ENCODE measurements at places on chromosomes 3 and 15.
A peak's percentile ranks its signal among the peaks of the same experiment; 100 is the strongest.

DNA sequence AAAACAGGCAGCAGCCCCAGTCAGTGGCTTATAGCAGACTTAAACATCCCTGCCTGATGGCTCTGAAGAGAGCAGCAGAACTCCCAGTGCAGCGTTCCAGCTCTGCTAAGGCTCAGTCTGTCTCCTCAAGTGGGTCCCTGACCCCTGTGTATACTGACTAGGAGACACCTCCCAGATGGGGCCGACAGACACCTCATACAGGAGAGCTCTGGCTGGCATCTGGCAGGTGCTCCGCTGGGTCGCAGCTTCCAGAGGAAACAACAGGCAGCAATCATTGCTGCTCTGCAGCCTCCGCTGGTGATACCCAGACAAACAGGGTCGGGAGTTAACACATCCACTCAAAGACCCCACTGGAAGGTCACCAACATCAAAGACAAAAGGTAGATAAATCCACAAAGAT is 93.5 kb downstream of the RFX7 start:
- DNase-seq: no peak

- DNase-seq: no peak
Observed at GRCh38 chr3:111197485-111197884, 125.9 kb downstream of the NECTIN3 start.

DNA sequence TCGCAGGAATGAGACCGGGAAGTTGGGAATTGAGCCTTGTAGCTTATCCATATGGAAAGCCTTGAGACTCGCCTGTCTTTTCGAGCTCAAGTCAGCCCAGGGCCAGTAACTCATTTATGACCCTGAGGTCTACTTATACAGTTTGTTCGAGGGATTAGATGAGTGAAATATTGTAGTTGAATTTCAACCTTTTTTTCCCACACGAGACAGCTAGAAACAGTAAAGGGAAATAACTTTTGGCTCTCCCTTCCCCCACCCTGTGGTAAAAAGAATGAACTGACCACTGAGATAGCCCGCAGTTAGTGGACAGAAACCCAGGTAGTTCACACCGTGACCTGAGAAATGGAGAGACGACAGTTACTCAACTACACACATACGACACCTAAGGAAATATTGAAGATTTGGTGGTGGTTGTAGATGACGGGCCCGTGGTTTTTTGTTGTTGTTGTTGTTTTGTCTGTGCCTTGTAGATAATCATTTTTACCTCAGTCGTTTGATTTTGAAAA is 841 bp downstream of the EIF3J start:
- no peak for DNase-seq

- DNase-seq: no peak
Observed at GRCh38 chr3:126202680-126203079, 22.3 kb upstream of the ALDH1L1 start.

GRCh38 chr3:76586471-76586870 is 453.4 kb upstream of the ROBO2 start:
- no peak for DNase-seq

DNA sequence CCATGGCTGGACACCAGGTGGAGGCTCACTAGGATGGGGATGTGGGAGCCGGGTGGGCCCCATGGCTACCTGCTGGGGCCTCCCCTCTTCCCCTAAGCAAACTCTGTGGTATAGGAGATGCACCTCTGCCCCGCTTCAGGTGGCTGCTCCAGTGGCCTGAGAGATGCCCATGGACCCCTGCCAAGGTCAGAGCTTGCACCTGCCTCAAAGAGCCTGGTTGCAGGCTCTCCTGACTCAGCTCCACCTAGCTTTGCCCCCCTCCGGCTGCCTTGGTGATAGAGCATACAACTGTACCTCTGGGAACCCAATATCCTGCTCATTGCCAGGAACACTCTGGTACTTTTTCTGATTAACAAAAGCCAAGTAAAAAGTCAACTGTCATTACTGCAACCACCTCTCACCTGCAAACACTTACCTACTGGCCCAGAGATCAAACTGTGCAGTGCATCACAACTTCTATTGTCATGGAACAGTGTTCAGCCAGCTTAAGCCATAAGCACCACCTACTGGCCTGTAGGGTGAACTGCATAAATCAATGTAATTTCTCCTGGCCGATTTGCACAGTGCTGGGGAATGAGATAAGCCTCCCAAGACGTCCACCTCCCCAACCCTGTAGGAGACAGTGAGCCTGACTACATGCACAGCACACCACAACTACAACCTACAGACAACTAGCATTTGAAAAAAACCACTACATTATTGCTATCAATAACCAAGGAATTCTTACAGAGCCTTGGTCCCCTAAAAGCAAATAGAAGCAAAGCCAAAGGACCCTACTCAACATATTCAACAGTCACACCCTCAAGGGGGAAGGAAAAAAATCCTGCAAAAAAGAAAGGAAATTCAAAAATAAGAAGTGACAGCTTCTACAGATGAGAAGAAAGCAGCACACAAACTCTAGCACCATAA is 352.4 kb upstream of the ARHGEF26 start:
- peak; percentile 7 for DNase-seq

GRCh38 chr3:71805199-71805598 is 20.3 kb upstream of the PROK2 start:
- no peak for DNase-seq

GRCh38 chr3:10575601-10576160 is 70.3 kb upstream of the ATP2B2 start:
- no peak for DNase-seq

DNA sequence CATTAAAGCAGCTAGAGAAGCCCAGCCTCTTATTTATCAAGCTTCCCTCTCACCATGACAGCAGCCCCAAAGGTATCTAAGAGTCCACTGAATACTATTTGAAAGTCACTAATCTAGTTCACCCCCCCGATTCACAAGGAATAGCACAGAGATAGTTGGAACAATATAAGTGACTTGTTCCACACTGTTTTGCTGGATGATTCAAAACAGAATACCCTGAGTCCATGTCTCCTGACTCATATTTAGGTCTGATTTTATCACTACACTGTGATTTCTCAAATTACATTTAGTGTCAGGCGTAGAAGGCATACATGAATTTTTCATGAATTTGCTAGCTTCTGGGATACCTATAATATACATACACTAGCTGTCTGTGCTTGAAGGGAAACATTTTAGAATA is 18.7 kb upstream of the EOGT start:
- DNase-seq: no peak

DNA sequence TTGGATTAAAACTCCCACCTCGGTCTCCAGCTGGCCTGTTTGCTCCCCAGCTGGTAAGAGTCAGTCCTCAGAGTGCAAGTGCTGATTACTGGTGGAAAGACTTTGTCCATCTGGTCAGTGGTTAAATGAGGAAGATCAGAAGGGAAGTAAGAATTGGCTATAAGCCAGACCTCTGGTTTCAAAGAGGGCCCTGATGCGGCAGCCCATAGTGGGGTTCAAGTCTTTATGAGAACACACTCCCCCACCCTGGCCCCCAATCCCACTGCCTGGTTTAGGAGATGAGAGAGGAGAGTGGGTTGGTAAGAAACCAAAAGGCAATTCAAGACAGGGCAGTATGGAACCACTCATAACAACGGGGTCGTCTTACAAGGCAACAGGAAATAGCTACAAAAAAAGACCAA is 65.0 kb downstream of the FRMD4B start:
- DNase-seq: no peak

- no peak for DNase-seq
Observed at GRCh38 chr3:189582179-189582578, 49.0 kb upstream of the TP63 start.

- DNase-seq: no peak
Observed at GRCh38 chr3:129661766-129662165, 55.3 kb upstream of the PLXND1 start.

- no peak for DNase-seq
Observed at GRCh38 chr15:51089699-51090453, 4.8 kb downstream of the TNFAIP8L3 start.

DNA sequence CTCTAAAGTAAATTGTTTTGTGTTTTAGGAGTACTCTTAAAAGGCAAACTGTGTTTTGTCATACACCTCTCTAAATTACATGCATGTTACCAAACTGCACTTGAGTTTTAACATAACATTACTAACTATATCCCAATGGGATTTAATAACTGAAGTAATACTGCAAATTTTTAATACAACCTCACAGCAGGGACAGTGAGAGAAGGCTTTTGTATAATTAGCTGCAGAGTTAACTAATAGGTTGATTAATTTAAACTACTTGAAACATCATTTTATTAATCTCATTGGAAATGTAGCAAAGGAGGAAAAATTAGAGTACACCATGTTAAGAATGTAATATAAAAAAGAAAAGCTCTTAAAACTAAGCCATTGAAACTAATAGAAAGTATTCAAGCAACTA is 417.3 kb downstream of the CADM2 start:
- no peak for DNase-seq

- no peak for DNase-seq
Observed at GRCh38 chr3:89392991-89393390, 285.6 kb downstream of the EPHA3 start.

DNA sequence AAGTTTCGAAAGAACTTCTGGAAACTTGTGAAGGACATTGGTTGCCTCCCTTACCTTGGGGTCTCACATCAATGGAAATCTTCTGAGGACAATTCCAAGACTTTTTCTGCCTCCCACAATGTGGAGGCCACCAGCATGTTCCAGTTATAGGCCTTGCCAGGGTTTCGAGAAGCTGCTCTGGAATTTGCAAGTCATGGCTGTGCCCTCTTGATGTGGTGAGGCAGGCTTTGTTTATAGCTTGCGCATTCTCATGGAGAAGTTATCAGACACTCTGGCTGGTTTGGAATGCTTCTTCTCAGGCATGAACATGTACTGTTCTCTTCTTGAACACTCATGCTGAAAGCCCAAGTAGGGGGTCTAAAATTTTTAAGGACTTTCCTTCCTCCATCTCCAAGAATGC is 4.1 kb downstream of the CXCR6 start:
- DNase-seq: no peak

DNA sequence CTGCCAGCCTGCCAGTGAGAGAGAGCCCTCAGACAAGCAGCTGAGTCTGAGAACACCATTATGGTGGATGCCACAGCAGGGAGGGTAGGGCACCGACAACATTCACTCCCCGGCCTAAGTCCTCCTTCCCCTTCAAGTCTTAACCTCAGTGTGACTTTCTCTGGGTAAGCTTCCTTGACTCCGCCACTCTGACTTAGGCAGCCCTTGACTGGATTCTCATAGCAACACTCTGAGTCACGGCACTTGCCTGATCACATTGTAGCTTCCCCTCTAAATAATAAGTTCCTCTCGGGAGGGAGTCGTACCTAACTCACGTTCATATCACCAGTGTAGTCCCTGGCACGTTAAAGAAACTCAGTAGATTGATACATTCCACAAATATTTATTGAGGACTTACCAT is 180.5 kb downstream of the FOXB1 start:
- DNase-seq: no peak

- no peak for DNase-seq
Observed at GRCh38 chr15:99951511-99951910, 218.3 kb upstream of the LYSMD4 start.

DNA sequence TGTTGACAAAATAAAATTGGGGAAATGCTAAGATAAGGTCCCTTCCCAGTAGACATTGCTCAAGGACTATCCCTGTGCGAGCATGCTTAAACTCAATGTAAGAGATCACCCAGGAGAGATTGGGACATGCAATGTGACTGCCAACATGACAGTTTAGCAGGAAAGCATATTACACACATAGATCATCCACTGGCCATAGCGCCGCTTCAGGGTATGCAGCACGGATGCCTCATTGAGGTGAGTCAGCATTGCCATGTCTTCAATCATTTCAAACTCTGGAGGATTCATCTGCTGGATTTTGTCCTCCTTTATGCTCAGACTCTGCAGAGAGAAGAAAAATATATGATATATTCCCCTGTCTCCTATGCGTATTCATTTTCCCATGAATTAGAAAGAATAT is 8.9 kb downstream of the MYH15 start:
- DNase-seq: no peak

DNA sequence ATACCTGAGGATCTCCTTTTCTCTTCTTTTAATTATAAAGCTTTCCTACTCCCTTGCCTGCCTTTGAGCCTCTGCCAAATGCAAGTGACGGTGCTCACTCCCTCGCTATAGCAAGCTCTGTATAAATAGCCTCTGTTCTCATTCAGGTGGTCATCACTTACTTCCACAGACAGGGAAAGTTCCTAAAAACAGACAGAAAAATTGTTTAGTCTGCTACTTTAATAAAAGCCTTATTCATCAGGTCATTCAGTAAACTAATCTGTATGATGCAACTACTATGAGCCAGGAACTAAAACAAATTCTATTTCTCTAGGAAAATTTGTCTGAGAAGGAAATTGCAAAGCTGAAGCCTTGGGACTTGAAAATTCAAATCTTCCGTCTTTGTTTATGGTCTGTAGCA is 10.2 kb upstream of the DLG1 start:
- no peak for DNase-seq

GRCh38 chr3:108225221-108225620 is 3.0 kb upstream of the IFT57 start:
- no peak for DNase-seq

- no peak for DNase-seq
Observed at GRCh38 chr3:61236556-61236955, 14.7 kb downstream of the FHIT start.

- DNase-seq: no peak
Observed at GRCh38 chr15:100890051-100890720, 10.6 kb downstream of the ALDH1A3 start.

GRCh38 chr3:13459605-13460340 is 20.3 kb upstream of the HDAC11 start:
- DNase-seq: no peak

GRCh38 chr3:17771177-17772017 is 29.0 kb upstream of the TBC1D5 start:
- no peak for DNase-seq

DNA sequence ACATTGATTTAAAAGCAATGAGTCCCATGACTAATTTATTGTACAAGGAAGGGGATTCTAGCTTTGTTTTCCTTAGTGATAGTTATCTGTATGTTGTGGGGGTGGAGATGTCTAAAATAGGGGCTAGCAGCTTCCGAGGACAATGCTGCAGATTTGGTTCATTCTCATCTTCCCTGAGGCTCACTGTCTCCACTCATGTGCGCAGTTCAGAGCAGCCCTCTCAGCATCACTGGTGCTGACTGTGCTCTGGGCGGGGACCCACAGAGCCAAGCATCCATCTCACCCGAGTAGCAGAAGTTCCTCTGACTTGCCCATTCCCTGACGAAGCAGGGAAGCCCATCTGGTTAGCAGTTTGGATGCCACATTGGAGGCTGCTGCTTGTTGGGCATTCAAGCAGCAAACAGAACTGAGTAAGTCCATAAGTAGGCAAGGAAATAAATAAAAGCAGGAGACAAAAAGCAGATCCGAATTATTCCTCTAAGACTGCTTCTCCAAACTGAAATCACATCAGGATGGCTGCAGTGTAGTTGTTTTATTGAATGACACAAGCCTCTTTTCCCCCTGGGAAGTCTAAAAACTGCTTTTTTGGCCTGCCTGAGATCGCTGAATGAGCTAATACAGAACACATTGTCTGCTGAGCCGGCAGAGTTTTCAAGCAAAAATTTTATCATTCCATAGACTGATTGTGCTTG is 27.5 kb downstream of the RARB start:
- DNase-seq: no peak
